ENCODE measurements at places on chromosomes 13 and 19. TPM values are rescaled to one million over a fixed set of nuclear protein-coding genes. Genes with fewer than 3 reads are reported as not detected.

- DNase-seq: no peak
Measured at GRCh38 chr13:33571618-33572017, 246.3 kb upstream of the RFC3 start.

GRCh38 chr13:37306778-37307544 lies 201.5 kb upstream of the CSNK1A1L start:
- peak; percentile 98 for DNase-seq

- DNase-seq: peak; percentile 78
Measured at GRCh38 chr13:103195762-103196161, 129.5 kb upstream of the SLC10A2 start.

- no peak for DNase-seq
Measured at GRCh38 chr13:46968450-46968849, 71.6 kb upstream of the HTR2A start.

DNA sequence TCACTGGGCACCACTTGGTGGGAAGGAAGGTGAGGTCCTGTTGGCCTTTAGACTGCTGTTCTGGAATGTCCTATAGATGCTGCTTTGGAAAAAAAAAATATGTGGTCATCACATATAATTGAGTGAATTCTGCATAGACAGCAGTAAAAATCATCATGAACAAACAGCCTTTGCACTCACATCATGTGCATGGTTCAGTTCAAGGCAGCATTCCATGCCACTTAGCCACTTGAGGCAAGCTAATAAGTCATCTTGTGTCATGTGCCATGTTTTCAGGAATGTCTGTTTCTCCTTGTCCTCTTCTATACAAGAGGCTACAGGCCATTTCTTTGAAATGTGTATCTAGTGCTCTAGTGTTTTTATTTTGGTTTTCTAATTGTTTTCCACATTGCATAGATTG lies 43.9 kb upstream of the TSC22D1 start:
- peak; percentile 75 for DNase-seq

GRCh38 chr19:39433480-39434079 lies 2.2 kb downstream of the RPS16 start:
- no peak for DNase-seq

DNA sequence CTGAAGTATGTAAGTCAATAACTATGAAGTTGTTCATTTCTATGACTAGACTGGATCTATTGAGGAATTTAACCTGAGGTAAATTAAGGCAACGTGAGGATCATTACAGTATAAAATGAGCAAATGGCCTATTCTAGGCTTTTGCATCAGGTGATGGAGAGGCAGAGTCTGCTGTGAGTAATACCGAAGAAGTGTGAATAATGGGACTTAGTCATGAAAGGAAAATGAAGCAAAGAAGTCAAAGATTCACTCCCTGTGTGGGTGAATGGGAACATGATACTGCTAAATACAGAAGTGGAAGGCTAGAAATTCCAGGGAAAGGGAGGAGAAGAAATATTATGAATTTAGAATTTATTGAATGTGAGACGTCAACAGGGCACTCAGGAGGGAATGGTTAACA lies 774.1 kb downstream of the LIG4 start:
- no peak for DNase-seq

GRCh38 chr19:10928563-10929401 lies at the start of the genes TIMM29 and YIPF2:
TIMM29 (plus strand) TSS chr19:10928811; CDS start chr19:10928823, 12 bp downstream.
YIPF2 (minus strand) TSS chr19:10928639; CDS start chr19:10928410, 229 bp downstream.
- peak; percentile 94 for DNase-seq

- DNase-seq: peak; percentile 32
Measured at GRCh38 chr13:95644601-95645052, at the start of gene DZIP1. DZIP1 (minus strand) TSS chr13:95644706; CDS start chr13:95642029, 2,677 bp downstream.

DNA sequence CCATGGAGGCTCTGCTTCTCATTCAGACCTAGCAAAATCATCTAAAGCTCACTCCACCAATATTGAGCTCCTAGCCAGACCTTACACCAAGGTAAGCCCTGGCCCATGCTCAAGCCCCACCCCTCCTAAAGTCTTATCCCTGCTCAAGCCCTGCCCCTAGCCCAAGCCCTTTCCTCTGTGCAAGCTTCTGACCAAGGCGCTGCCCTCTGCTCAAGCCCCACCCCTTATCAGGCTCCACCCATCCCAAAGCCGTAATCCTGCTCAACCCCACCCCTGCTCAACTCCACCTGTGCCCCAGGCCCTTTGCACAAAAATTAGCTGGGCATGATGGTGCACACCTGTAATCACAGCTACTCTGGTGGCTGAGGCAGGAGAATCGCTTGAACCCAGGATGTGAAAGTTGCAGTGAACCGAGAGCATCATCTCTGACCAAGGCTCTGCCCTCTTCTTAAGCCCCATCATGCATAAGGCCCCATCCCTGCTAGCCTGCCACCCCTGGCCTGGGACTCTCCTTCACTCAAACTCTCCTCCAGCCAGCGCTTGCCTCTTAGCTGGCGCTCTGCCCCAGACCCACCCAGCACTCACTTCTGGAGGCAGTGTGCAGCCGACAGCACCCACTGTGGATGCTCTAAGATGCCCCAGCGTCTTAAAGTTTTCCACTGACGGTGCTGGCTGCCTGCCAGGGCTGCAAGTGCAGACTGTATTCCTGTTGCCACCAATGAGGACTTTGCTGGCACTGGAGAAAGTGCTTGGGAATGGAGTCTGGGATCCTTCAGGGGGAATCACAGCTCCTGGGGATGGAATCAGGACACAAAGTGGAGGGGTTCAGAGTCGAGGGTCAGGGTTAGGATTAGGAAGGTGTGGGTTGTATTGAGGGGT lies 16.5 kb downstream of the KLK4 start:
- no peak for DNase-seq

DNA sequence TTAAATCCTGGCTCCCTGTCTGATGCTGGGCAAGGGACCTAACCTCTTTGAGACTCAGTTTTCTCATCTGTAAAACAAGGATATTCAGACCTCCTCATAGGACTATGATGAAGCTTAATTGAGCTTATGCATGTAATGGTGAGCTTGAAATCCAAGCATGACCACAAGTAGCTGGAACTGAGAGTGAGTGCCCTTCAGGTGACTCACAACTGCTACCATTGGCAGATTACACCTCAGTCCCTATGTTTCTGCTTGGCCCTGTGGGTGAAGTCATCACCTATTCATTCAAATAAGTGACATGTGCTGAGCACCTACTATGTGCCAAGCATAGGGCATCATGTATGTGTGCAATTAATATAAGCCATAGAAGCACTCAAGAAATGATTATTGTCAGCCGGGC lies 25.7 kb downstream of the NOVA2 start:
- DNase-seq: peak; percentile 60

DNA sequence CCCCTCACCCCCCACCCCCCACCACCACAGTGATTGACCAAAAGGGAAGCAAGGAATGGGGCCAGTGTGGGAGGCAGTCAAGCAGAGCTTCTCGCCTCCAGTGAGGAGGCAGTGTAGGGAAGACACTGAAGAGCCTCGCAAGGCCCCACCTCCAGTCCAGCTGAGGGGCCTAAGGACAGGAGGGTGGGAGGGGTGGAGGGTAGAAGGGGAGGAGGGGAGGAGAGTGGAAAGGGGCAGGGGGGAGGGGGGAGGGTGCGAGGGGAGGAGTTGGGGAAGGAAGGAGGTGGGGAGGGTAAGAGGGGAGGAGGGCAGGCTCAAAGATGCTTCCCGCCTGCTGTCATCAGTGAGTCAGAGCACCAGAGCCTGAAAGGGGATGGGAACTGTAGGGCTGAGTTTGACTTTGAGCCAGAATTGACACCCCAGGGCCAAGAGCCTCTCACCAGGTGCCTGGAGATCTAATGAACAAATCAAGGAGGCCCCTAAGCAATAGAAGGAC lies 786.2 kb downstream of the UQCRFS1 start:
- peak; percentile 26 for DNase-seq

DNA sequence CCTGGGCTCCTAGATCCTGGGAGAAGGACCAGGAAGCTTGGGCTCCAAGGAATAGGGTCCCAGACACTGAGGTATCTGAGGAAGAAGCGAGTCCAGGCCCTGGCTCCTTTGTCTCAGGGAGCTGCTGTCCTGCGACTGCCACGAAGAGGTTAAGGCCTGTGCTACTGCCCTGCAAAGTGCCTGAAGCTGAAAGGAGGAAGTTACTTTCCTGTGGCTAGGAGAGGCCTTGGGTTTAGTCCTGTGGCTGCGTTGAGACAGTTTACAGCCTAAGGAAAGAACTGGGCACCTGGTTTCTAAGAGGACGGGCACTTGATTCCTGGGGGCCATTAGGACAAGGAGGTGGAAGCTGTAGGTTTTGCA lies 2.8 kb downstream of the MYADM start:
- no peak for DNase-seq

- DNase-seq: no peak
Measured at GRCh38 chr19:52725528-52725961, 9.3 kb downstream of the ZNF611 start.

- DNase-seq: peak; percentile 60
Measured at GRCh38 chr13:74287724-74288169, 153.5 kb upstream of the KLF12 start.

DNA sequence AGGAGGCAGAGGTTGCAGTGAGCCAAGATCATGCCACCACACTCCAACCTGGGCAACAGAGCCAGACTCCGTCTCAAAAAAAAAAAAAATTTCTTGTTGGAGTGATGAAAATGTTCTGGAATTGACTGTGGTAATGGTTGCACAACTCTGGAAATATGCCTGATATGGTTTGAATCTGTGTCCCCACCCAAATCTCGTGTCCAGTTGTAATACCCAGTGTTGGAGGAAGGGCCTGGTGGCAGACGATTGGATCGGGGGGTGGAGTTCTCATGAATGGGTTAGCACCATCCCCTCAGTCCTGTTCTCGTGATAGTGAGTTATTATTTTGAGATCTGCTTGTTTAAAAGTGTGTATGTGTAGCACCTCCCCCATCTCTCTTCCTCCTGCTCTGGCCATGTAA lies 41.1 kb upstream of the MAP3K10 start:
- DNase-seq: no peak

GRCh38 chr19:16197188-16197621 lies 506 bp upstream of the AP1M1 start:
- peak; percentile 61 for DNase-seq

DNA sequence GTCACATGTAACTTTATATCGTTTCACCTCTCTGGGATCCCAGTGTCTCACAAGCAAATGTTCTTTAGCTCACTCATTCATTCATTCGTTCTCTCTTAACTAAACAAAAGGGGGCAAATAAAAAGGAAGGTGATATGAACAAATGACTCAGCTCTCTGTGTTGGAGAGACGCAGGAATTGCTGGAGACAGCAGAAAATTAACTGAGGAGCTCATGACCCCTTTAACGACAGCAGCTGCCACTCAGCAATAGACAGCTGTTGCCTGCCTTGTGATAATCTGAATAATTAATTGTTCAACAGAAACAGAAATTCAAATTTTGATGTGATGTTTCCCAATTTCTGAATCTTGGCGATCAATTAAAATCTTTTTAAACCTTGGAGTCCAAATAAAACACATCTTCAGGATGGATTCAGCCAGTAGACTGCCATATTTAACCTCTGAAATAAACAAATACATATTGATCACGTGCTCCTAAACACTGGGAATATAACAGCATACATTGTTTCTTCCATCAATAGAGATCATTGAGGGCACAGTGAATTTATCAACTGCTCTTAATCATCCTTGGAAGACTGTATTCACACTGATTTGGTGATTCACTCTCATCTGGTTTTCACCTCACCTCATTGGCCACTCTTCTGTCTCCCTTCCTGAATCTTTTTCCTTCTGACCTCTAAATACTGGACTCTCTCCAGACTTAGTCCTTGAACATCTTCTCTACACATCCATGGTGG lies 63.3 kb downstream of the MBNL2 start:
- no peak for DNase-seq

- peak; percentile 74 for DNase-seq
Measured at GRCh38 chr19:18373892-18374629, 11.9 kb upstream of the GDF15 start.

GRCh38 chr19:47618771-47619170 lies 9.8 kb downstream of the BICRA start:
- DNase-seq: no peak

DNA sequence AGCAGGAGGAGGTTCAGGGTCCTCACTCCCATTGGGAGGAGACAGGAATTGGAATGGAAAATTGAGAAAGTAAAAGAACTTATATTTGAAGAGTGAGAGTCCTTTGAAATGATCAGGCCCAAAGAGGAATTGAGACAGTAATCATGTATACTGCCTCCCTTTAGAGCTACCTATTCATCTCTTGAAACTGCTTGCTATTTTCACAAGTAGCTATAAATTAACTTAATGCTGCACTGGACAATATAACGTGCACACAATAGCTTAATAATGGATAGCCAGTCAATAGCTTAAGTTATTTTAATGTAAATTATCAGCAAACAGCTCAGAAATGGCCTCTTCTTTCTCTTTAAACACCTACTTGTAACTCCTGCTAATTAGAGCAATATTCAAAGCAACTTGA lies 46.6 kb upstream of the MYCBP2 start:
- DNase-seq: no peak

DNA sequence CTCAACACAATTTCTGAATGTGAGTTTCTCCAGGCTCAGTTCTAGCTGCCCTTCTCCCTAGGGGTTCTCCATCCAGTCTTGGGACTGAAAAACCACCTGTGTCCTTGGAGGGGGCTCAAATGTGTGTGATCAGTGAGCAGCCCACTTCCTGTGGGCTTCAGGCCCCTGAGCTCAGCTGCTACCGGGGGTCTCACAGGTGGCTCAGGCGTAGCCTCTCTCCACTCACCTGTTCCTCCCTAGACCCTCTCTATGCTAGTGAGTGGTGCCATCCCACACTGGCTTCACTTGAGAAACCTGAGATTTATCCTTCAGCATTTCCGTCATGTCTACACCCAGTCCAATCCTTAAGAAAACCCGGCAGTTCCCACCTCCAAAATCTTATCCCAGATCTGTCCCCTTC lies 39.8 kb upstream of the GPI start:
- DNase-seq: no peak

GRCh38 chr13:41144576-41144975 lies 12.0 kb upstream of the KBTBD6 start:
- no peak for DNase-seq

DNA sequence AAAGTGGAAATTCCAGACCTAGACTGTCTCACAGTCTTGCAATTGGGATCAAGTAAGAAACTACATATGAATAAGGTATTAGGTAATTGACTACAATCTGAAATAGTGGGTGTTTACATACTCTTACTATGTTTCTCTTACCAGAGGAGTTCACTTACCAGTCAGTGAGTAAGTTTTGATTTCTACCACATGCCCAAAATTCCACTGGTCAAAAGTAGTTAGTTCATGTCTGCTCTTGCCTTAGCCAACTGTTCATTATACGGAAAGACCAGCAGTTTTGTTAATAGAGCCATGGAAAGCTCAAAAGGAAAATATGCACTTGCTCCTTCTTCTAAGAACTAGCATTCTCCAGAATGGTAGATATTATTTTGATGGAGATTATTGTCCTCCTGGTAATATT lies 490.8 kb downstream of the RFC3 start:
- DNase-seq: peak; percentile 93

GRCh38 chr13:95553581-95554385 lies 1.3 kb downstream of the CLDN10 start:
- peak; percentile 23 for DNase-seq

GRCh38 chr13:83618966-83619365 lies 263.3 kb downstream of the SLITRK1 start:
- DNase-seq: peak; percentile 77

GRCh38 chr19:1407528-1408299 lies at the start of gene DAZAP1:
DAZAP1 (plus strand) TSS chr19:1407586; CDS start chr19:1407774, 188 bp downstream.
- no peak for DNase-seq

Gene NLRP7
- total RNA-seq: 0.13 TPM

Gene SMIM24
- total RNA-seq: not detected

Gene LATS2
- 6.9 TPM for total RNA-seq

Gene CPAMD8
- total RNA-seq: 1.9 TPM

Gene SLC7A9
- total RNA-seq: 0.26 TPM

Gene SIGLEC12
- not detected for total RNA-seq

Gene TJP3
- 5.0 TPM for total RNA-seq

Gene CRX
- not detected for total RNA-seq

Gene UBL5
- 314 TPM for total RNA-seq
